ENCODE measurements at places on chromosomes 16 and 17. TPM values are rescaled to one million over a fixed set of nuclear protein-coding genes. Genes with fewer than 3 reads are reported as not detected.

ENGASE gene
- total RNA-seq, result 36.7 TPM

TSNAXIP1 gene
- 8.7 TPM for total RNA-seq

CLEC10A gene
- 3.7 TPM for total RNA-seq

TMEM92 gene
- 8.0 TPM for total RNA-seq

OTOA gene
- 0.18 TPM for total RNA-seq

ARL5C gene
- total RNA-seq, result not detected

TP53TG3D gene
- not detected for total RNA-seq

GH2 gene
- not detected for total RNA-seq

FBXW10 gene
- total RNA-seq, result 0.58 TPM

OTOP2 gene
- not detected for total RNA-seq

CHCT1 gene
- total RNA-seq, result not detected

DPEP1 gene
- total RNA-seq, result 8.9 TPM

DNAI2 gene
- 14.2 TPM for total RNA-seq

CCL17 gene
- not detected for total RNA-seq

CCL4 gene
- 27.0 TPM for total RNA-seq

LUC7L gene
- total RNA-seq, result 115 TPM

BTBD17 gene
- not detected for total RNA-seq

STH gene
- total RNA-seq, result not detected
